ENCODE measurements at places on chromosomes 7 and 10. TPM values are rescaled to one million over a fixed set of nuclear protein-coding genes. Genes with fewer than 3 reads are reported as not detected.

Gene AZGP1
- total RNA-seq, result 1.1 TPM

Gene LBX1
- not detected for total RNA-seq

Gene AP5Z1
- 80.4 TPM for total RNA-seq

Gene HOGA1
- 3.9 TPM for total RNA-seq

Gene PTPN20
- total RNA-seq, result 5.6 TPM

Gene KIAA1549
- total RNA-seq, result 2.7 TPM

Gene TMEM270
- not detected for total RNA-seq

Gene ZNF727
- total RNA-seq, result not detected

Gene HSPA12A
- 12.5 TPM for total RNA-seq

Gene NKX2-3
- total RNA-seq, result 0.19 TPM

Gene TMEM26
- not detected for total RNA-seq

Gene VPS37D
- total RNA-seq, result 4.3 TPM

Gene LHFPL3
- total RNA-seq, result 0.16 TPM

Gene GIGYF1
- total RNA-seq, result 22.1 TPM

Gene PNLIP
- total RNA-seq, result not detected

Gene PNLIPRP2
- 0.34 TPM for total RNA-seq

Gene OPN4
- total RNA-seq, result not detected

Gene H2AZ2
- 238 TPM for total RNA-seq

Gene OGDHL
- 16.3 TPM for total RNA-seq

Gene PRSS2
- not detected for total RNA-seq

Gene ATAD1
- total RNA-seq, result 80.5 TPM

Gene MYOZ1
- total RNA-seq, result 0.21 TPM

Gene PANK1
- total RNA-seq, result 2.4 TPM
